CD8-positive, alpha-beta T cell (primary cell): ENCODE measurements at places on chromosomes 6 and 20.

DNA sequence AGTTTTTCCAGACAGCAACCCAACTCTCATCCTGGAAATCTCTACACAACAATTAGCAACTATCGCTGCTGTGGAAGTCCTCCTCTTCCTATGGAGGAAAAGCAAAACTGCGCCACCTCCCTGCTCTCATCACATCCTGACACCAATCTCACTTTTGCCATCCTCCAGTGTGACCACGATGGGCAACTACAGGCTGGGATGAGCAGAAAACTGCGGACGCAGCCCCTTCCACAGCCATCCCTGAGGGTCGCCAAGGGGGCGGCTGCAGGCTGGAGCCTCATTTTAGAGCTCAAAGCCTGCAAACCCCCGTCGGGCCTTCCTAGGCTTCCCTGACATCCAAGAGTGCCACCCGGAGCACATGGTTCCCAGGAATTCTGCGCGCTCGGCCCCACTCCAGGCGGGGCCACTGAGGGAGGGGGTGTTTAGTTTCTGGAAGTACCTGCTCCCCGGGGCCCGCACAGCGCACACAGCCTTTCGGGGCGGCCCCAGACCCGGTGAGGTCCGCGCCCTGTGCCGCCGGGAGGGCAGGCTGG lies 1.2 kb downstream of the TCFL5 start:
- no peak for DNase-seq

- DNase-seq, result no peak
Observed at GRCh38 chr6:41672816-41673703, 34.8 kb downstream of the MDFI start.

GRCh38 chr6:76490456-76490855 lies 418.0 kb upstream of the IMPG1 start:
- no peak for DNase-seq

DNA sequence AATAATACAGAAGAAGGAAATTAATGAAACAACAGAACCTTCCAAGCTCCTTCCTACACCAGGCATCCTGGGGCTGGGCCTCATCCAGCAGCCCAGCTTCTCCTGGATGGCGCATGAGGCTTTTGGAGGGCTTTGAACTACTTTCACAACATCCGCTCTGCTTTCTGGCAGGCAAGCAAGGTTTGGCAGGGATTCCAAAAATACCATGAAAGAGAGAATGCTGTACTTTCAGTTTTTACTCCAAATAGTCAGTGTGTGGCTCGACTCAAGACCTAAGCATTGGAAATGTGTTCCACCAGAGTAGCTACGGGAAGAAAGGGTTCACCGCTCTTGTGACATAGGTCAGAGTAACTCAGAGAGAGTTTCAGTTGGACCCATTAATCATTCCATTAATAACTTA lies 125.4 kb downstream of the OPRM1 start:
- DNase-seq, result no peak

- DNase-seq, result no peak
Observed at GRCh38 chr6:137712587-137712986, 154.5 kb upstream of the TNFAIP3 start.

- no peak for DNase-seq
Observed at GRCh38 chr6:111710439-111710838, 104.8 kb upstream of the TRAF3IP2 start.
